ENCODE measurements at places on chromosomes 12 and 14.

DNA sequence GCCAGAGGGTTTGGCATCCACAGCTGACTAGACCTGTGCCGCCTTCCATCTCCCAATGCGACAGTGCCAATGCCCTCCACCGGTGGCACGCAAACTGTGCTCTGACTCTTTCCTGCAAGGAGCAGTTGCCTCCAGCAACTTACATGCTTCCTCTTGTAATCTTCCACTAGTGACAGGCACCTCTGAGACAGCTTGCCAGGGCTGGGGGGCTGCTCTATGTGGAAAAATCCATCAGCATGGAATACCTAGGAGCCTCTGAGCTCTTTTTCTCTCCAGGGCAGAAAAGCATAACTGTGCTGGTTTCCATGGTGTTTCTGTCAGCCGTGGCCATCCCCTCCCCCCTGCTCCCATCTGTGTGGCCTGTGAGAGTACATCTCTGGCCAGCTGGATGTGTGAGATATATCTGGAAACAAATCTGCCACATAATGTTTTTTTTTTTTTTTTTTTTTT is 110.6 kb downstream of the MYRFL start:
- H3K4me1 ChIP-seq: no peaks in the 10 kb centered on the region
- peaks cover 9% of the 10 kb centered on the region for H3K27me3 ChIP-seq
- no peak overlapping the region for H3K27ac ChIP-seq
- no peak overlapping the region for H3K4me3 ChIP-seq
- H3K36me3 ChIP-seq: no peaks in the 10 kb centered on the region

GRCh38 chr14:76887191-76887590 is 61.0 kb downstream of the LRRC74A start:
- no peak overlapping the region for H3K27ac ChIP-seq
- H3K4me3 ChIP-seq: no peak overlapping the region
- peaks cover 2% of the 10 kb centered on the region for H3K4me1 ChIP-seq
- no peaks in the 10 kb centered on the region for H3K36me3 ChIP-seq

GRCh38 chr12:74169607-74170006 is 368.0 kb upstream of the ATXN7L3B start:
- no peaks in the 10 kb centered on the region for H3K27me3 ChIP-seq
- H3K4me1 ChIP-seq: no peaks in the 10 kb centered on the region
- H3K36me3 ChIP-seq: no peaks in the 10 kb centered on the region
- H3K4me3 ChIP-seq: no peak overlapping the region
- H3K27ac ChIP-seq: no peak overlapping the region

GRCh38 chr12:8852119-8852518 is 29.7 kb downstream of the A2ML1 start:
- no peak for DNase-seq
- H3K36me3 ChIP-seq: no peaks in the 10 kb centered on the region
- H3K4me1 ChIP-seq: no peaks in the 10 kb centered on the region
- H3K4me3 ChIP-seq: no peak overlapping the region
- H3K27ac ChIP-seq: no peak overlapping the region

GRCh38 chr14:90758959-90759358 is 57.3 kb downstream of the TTC7B start:
- H3K4me1 ChIP-seq: peaks cover 12% of the 10 kb centered on the region
- H3K27me3 ChIP-seq: no peaks in the 10 kb centered on the region
- peak overlapping the region; percentile 75 for H3K27ac ChIP-seq
- no peak for DNase-seq
- H3K36me3 ChIP-seq: no peaks in the 10 kb centered on the region
- peak overlapping the region; percentile 73 for H3K4me3 ChIP-seq

GRCh38 chr14:95460647-95461478 is 55.6 kb downstream of the SYNE3 start:
- H3K27ac ChIP-seq: peak overlapping the region; percentile 69
- peaks cover 54% of the 10 kb centered on the region for H3K4me1 ChIP-seq
- DNase-seq: no peak
- peaks cover 42% of the 10 kb centered on the region for H3K36me3 ChIP-seq
- no peaks in the 10 kb centered on the region for H3K27me3 ChIP-seq
- H3K4me3 ChIP-seq: no peak overlapping the region

- H3K4me1 ChIP-seq: no peaks in the 10 kb centered on the region
- H3K27ac ChIP-seq: no peak overlapping the region
- DNase-seq: no peak
- no peak overlapping the region for H3K4me3 ChIP-seq
- H3K27me3 ChIP-seq: no peaks in the 10 kb centered on the region
These were observed 58.4 kb downstream of the SLC25A21 start for GRCh38 chr14:37114002-37114401.

GRCh38 chr14:51750542-51750941 is 98.8 kb downstream of the FRMD6 start:
- H3K27ac ChIP-seq: no peak overlapping the region
- no peaks in the 10 kb centered on the region for H3K4me1 ChIP-seq
- H3K36me3 ChIP-seq: no peaks in the 10 kb centered on the region
- H3K4me3 ChIP-seq: no peak overlapping the region
- DNase-seq: no peak

GRCh38 chr14:61350427-61351270 is 29.3 kb downstream of the PRKCH start:
- no peaks in the 10 kb centered on the region for H3K27me3 ChIP-seq
- H3K4me1 ChIP-seq: peaks cover 79% of the 10 kb centered on the region
- DNase-seq: no peak
- H3K36me3 ChIP-seq: no peaks in the 10 kb centered on the region

DNA sequence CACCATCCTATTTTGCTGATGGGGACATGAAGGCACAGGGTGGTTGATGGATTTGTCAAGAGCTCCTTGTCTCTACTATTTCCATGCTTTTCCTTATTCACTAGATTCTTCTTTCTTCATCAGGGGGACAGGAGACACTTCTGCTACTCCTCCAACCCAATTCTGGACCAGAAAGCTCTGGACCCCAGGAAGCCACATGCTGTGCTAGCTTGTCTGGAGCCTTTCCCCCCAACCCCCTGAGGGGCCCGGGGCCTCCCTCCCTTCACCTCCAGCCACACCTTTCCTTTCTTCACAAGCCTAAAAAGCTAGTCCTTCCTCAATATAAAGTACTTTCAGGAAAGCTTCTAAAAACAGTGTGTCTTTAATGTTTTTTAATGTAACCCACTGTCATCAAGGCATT is 75.1 kb upstream of the CAPRIN2 start:
- no peaks in the 10 kb centered on the region for H3K4me1 ChIP-seq
- no peaks in the 10 kb centered on the region for H3K36me3 ChIP-seq
- no peak overlapping the region for H3K4me3 ChIP-seq
- no peak overlapping the region for H3K27ac ChIP-seq
- H3K27me3 ChIP-seq: no peaks in the 10 kb centered on the region

DNA sequence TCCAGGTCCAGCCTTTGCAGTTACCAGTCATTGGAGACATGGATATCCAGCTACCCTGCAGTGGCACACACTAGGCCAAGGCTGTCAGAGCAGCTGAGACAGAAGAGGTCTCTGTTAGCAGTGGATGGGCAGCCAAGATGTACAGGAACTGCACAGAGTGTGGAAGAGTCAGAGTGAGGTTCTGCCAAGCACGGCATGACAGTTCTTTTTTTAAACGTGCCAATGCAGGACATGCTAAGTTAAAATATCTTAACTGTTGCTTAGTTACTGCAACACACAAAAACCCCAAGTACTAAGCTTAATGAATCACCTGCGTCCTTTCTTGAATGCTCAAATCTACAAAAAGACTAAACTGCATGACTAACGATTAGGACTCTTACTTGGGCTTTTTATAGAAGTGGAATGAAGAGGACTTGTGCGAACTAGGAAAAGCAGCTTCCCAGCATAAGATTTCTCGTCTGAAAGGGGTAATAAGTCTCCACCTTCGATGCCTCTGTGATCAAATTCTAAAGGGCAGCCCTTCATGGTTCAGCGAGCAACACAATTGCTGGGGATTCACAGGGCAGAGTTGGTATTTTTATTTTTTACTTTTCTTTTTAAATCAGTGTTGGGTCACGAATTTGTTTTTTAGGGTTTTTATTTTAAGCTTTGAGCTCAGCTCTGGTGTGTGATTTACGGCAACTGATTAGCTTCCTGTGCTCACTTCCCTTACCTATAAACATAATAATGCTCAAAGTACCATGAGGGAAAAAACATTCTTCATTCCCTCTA is 20.6 kb downstream of the MAPK1IP1L start:
- no peaks in the 10 kb centered on the region for H3K36me3 ChIP-seq
- no peak for DNase-seq
- peaks cover 6% of the 10 kb centered on the region for H3K4me1 ChIP-seq
- no peaks in the 10 kb centered on the region for H3K27me3 ChIP-seq

GRCh38 chr12:89038831-89039512 is 313.3 kb downstream of the DUSP6 start:
- no peak overlapping the region for H3K27ac ChIP-seq
- no peak overlapping the region for H3K4me3 ChIP-seq
- no peaks in the 10 kb centered on the region for H3K27me3 ChIP-seq
- H3K4me1 ChIP-seq: peaks cover 21% of the 10 kb centered on the region

DNA sequence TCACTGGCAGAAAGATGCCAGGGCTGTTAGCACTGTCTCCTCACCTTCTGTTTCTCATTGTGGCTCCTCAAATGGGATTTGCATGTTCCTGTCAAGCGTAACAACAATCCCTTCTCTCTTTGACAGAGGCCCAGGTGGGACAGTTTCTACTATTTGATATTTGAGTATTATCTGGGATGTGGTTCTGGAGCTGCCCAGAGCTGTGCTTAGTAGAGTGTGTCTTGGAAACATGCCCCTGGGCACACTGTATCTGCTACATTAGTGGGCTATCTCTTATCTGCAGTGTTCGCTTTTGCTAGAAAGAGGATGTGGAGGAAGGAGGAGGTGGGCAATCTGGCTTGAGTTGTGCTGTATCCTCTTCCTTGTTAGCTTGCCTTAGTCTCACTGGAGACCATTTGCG is 3.8 kb upstream of the ACADS start:
- H3K27ac ChIP-seq: no peak overlapping the region
- H3K36me3 ChIP-seq: peaks cover 20% of the 10 kb centered on the region
- no peak overlapping the region for H3K4me3 ChIP-seq
- no peak for DNase-seq

DNA sequence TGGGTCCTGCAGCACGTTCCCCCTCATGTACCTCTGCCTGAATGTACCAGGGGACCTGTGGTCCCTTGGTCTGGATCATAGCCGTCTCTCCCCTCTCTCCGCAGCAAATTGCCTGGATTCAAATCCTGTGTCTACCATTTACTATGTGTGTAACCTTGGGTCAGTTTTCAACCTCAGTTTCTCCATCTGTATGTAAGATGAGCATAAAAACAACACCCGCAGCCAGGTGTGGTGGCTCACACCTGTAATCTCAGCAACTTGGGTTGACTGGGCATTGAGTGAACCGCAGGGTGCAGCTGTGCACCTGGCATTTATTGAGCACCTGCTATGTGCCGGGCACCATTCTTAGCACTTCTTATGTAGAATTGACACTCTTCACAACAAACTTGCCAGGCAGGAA is 14.1 kb downstream of the CYP46A1 start:
- no peaks in the 10 kb centered on the region for H3K36me3 ChIP-seq
- H3K27me3 ChIP-seq: no peaks in the 10 kb centered on the region
- H3K4me3 ChIP-seq: no peak overlapping the region
- no peaks in the 10 kb centered on the region for H3K4me1 ChIP-seq

DNA sequence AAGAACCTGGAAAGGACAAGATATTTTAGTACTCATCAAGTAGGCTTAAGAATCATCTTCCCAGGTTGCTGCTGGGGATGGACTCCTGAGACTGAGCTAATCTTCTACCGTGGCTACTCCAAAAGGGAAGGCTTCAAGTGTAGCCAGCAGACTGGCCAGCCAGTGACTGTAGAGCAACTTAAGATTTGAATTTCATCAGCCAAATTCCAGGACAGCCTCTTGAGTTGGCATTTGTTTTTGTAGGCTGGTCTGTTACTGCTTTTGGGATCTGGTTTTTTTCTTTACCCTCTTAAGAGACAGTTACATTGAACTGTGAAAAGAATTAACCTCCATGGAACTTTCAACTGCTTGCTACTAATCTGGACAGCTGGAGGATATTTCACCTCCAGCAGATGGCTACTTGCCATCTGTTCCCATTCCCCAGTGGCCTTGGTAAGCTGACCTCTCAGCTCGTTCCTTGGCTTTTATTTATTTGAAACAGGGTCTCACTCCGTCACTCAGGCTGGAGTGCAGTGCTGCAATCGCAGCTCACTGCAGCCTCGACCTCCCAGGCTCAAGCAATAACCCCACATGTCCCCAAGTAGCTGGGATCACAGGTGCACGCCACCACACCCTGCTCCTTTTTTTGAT is 20.7 kb downstream of the VTI1B start:
- DNase-seq: no peak
- peaks cover 9% of the 10 kb centered on the region for H3K36me3 ChIP-seq
- H3K27me3 ChIP-seq: no peaks in the 10 kb centered on the region
- no peaks in the 10 kb centered on the region for H3K4me1 ChIP-seq

DNA sequence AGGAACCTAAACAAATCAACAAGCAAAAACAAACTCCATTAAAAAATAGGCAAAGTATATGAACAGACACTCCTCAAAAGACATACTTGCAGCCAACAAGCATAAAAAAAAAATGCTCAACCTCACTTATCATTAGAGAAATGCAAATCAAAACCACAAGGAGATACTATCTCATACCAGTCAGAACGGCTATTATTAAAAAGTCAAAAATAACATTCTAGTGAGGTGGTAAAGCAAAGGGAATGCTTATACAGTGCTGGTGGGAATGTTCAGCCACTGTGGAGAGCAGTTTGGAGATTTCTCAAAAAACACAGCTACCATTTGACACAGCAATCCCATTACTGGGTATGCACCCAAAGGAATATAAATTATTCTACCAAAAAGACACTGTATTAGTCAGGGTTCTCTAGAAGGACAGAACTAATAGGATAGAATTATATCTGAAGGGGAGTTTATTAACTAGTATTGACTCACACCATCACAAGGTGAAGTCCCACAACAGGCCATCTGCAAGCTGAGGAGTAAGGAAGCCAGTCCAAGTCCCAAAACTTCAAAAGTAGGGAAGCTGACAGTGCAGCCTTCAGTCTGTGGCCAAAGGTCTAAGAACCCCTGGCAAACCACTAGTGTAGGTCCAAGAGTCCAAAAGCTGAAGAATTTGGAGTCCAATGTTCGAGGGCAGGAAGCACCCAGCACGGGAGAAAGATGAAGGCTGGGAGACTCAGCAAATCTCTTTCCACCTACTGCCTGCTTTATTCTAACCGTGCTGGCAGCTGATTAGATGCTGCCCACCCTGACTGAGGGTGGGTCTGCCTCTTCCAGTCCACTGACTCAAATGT is 101.6 kb upstream of the KRAS start:
- H3K4me3 ChIP-seq: no peak overlapping the region
- H3K27ac ChIP-seq: no peak overlapping the region
- no peak for DNase-seq
- no peaks in the 10 kb centered on the region for H3K4me1 ChIP-seq
- no peaks in the 10 kb centered on the region for H3K36me3 ChIP-seq
- no peaks in the 10 kb centered on the region for H3K27me3 ChIP-seq

Measured in T-cell (primary cell).